ENCODE measurements at places on chromosomes 1 and 21. TPM values are rescaled to one million over a fixed set of nuclear protein-coding genes. Genes with fewer than 3 reads are reported as not detected.

The CENPL gene
- 56.5 TPM for total RNA-seq

The AVPR1B gene
- total RNA-seq: not detected

The ACTL8 gene
- total RNA-seq: not detected

- no peak for DNase-seq
These were observed 662 bp downstream of the SCAF4 start for GRCh38 chr21:31731056-31731856.

The NSUN4 gene
- total RNA-seq: 7.1 TPM

The SGIP1 gene
- total RNA-seq: 0.34 TPM

GRCh38 chr1:32714277-32714676 is 11.7 kb upstream of the SYNC start:
- no peak for DNase-seq

The KIAA0040 gene
- total RNA-seq: not detected

DNA sequence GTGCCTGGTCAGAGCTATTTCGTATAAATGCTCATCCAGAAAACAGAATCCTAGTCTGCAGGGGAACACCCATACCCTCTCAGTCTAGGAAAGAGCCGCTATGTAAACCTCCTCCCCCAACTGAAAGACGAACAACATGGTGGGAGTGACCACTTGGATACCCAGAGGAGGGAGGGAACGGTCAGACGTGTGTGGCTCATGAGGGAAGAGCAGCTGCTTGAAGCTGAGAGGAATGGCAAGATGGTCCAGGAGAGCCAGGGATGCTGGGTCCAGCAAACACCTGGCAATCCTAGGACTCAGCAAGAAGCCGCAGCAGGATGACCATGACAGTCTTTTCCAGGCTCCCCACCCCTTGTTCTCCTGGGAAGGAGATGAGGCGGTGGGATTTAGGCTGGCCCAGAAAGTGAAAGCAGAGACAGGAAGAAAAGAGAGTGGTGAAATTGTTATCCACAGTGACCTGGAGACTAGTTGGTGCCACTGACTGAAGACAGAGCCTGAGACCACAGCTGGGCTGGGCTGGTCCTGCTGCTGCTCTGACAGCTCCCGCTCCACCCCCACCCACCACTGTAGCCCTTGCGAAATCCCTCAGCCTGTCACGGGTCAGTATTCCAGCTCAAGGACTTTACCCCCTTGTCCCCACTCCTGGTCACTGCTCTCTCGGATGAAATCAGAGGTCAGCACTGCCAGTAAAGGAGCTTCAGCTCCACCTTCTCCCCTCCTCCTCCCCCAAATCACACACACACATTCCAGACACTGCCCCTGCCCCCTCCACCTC is 3.6 kb downstream of the CERS2 start:
- DNase-seq: peak; percentile 53

- no peak for DNase-seq
These were observed 35.8 kb downstream of the LAMC1 start for GRCh38 chr1:183058851-183059502.

GRCh38 chr1:231663211-231663792 is 36.7 kb downstream of the DISC1 start:
- peak; percentile 39 for DNase-seq

- no peak for DNase-seq
These were observed 254.4 kb downstream of the BRINP2 start for GRCh38 chr1:177425199-177425598.

DNA sequence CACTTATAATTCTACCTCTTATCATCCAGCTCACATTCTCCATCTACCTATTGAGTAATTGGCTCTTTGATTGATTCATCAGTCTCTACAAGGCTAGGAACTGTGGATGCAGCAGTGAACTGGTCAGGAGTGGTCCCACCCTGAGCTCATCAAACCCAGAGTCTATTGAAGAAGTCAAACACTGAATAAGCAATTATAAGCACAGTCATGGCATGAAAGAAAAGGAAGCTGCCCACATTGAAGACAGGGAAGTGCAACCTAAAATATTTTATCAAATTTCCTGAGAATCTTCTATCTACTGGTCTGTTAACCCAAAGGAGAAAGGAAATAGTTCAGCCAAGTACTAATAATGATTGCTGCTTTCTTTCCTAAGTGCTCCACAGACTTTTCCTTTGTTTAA is 35.7 kb downstream of the ACP6 start:
- no peak for DNase-seq

DNA sequence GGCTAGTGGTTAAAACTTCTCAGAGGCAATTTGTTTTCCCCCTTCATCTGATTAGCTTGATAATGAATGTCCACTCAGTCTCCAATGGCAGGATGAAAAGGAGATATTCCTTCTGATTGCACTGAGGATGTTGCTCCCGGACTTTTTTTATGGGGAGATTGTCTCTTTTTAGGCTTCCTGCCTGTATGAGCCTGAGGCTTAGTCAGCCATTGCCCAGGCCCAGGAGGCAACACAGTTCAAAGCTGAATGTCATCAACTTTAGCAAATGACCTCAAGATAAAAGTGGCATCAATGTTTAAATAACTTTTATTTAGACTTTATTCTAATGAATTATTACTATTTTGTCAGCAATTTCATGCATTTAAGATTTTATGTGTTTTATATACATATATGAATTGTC is 162.9 kb upstream of the PTBP2 start:
- DNase-seq: no peak

- DNase-seq: no peak
These were observed 195.1 kb upstream of the SAMSN1 start for GRCh38 chr21:14741256-14741655.

GRCh38 chr1:10626791-10627410 is 152.2 kb downstream of the PEX14 start:
- no peak for DNase-seq

The NOC2L gene
- 68.7 TPM for total RNA-seq

DNA sequence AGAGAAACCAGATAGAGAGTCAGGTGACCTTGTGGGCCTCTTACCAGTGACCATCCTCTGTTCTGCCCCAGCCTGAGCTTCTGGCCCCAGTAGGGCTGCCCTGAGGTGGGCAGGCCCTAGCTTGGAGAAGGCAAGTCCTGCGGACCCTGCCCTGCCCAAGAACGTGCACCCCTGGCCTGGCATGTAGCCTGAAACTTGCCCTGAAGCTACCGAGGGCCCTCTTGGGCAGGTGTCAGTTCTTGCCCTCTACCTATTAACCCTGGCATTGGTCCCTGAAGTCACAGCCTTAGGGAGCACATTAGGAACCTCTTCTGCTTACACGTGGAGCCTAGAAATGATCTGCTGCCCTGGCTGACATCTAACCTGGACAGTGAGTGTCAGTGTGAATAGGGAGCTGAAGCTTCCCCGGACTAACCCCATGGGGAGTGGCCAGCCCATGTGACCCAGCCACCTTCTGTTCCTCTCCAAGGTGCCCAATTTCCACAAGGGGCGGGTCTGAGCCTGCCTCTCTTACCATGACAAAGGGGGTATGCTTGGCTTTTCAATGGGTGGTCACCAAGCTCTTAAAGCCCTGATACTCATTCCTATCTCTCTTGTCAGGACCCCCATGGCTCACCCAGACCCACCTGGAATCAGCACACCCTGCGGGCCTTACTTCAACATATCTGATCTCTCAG is 163.0 kb downstream of the ZSCAN20 start:
- DNase-seq: no peak

DNA sequence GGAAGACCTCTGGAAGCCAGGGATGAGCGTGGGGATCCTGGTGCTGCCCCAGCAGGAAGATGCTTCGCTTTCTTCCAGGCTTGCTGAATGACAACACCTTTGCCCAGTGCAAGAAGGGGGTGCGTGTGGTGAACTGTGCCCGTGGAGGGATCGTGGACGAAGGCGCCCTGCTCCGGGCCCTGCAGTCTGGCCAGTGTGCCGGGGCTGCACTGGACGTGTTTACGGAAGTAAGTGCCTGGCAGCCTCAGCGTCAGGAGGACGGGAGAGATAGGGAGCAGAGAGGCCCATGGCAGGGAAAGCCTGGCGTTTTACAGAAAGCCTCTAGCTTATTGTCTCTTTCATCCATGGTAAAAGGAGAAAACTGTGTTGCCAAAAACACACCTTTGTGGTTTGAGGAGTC is 23.5 kb downstream of the PHGDH start:
- no peak for DNase-seq

The EPHB2 gene
- total RNA-seq: 39.3 TPM

DNA sequence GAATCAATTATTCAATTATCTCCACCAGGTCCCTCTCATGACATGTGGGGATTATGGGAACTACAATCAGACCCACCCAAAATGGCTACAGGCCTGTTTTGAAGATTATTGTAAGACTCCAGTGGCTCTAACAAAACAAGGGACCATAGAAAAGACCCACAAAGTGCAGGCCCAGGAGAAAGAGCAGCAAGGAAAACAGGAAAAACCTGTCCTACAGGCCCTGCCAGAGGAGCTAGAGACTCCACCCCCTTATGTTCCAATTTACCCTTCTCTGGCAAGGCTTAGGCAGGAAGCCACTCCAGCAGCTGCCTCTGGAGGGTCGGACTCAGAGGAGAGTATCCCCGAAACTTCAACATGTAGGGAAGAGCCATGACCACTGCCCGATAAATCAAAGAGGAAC is 96.5 kb downstream of the LIPI start:
- no peak for DNase-seq

DNA sequence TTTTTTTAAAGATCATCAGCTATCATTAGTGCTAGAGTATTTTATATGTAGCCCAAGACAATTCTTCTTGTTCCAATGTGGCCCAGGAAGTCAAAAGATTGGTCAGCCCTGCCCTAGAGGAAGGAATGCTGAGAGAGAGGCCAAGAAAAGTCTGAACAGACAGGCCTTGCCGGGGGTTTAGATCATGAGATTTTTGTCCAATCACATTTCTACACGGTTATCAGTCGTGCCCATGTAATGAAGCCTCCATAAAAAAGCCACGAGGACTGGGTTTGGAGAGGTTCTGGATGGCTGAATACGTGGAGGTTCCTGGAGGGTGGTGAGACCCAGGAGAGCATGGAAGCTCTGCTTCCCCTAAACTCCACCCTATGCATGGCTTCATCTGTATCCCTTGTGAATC is 24.3 kb upstream of the ENO1 start:
- DNase-seq: peak; percentile 16

The FCRL5 gene
- total RNA-seq: not detected

The HES3 gene
- not detected for total RNA-seq

GRCh38 chr1:156114919-156115513 is 505 bp downstream of the LMNA start:
- no peak for DNase-seq

- no peak for DNase-seq
These were observed 12.6 kb downstream of the TINAGL1 start for GRCh38 chr1:31588751-31589515.

DNA sequence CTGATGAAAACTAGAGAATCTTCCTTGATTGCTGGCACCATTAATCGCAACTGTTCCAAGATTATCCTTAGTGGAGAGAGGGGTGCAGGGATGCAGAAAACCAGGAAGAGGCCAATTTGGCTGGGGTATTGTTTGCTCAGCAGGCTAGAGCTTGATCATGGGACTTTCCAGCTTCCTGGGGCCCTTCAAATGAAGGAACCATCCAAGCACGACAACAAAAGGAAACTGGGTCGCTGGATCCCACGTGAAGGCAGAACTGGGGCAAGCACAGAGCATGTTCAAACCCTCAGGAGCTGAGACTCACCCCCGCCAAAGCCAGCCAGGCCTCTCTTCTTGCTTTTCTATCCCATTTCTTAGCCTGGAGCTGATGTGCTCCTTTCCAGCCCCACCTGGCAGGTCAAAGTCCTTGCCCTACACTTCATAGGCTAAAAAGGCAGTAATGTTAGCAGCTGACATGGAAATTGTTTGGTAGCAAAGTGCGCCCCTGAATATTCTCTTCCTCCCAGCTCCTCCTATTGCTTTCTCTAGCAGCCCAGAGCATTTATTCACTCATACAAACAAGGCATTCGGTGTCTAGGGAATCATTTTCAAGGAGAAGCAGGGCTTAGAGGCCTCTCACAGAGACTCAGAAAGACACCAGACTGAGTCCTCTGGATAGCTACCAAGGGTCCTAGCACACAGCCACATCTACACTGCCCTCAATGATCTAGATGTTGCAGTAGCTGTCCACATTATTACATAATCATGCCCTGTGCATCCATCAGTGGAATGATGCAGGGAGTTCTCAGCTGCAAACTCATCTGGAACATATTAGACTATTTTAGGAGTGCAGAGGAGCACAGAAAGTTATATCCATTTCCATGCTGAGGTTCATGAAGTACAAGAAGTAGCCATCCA is 11.5 kb downstream of the KCNA2 start:
- no peak for DNase-seq

The LEFTY2 gene
- total RNA-seq: not detected

DNA sequence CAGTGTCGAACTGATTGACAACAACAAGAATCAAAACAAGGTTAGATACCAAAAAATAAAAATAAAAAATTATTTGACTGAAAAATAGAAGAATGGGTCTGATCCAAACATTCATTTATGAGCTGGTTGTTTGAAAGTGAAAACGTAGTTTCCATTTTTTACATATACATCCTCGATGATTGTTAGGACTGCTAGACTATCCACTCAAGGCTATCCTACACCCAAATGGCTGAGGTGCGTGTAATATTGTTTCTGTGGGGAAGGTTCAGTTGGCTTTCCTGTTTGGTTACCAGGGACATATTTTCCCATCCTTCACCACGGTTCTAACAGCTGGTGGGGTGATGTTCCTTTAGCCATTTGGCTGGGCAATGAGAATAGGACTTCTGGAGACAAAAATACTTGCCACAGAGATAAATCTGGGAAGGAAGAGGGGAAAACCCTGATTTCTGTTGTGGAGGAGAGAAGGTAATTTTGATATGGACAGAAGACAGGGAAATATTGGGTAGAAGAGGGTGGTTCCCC is 66.3 kb downstream of the MAP3K7CL start:
- peak; percentile 46 for DNase-seq

The VWA5B1 gene
- not detected for total RNA-seq

DNA sequence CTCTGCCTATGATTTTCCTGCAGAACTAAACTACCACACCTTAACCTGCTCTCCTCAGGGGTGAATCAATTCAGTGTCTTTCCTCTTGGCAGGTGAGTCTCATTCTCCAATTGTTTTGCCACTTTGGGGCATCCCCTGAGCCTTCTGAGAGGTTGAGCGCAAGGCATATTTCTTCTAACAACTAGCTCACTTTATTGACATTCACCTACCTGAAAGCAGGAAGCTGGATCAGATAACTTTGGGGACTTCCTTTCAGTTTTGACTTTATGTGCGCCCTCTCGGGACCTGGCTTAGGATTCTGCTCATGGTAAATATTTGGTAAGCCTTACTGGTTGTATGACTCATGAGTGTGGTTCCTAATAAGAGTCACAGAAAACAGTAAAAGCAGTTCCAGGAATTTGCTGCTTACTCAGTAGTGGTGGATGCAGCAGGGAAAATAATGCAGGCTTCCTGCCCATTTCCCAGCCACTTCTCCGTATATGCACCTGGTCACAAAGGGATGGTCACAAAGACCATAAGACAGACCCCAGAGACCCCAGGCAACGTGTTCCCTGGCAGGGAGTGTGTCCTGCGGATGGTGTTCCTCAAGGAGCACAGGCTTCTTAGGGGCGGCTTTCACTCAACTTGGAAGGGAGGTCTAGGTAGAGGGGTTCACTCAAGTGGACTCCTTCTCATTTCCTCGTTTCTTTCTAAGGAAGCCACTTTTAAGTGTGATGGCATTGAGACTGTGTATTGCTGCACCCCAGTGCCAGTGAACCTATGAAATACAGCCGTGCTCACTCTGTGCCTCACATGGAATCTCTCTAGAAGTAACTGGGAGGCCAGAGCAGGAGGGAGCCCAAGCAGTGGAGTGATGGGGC is 22.0 kb upstream of the BATF3 start:
- DNase-seq: peak; percentile 89

The KIAA0319L gene
- 13.9 TPM for total RNA-seq

GRCh38 chr1:215599418-215600074 is 32.4 kb downstream of the KCTD3 start:
- DNase-seq: peak; percentile 11
